Thymus (tissue), 14 donors: ENCODE measurements at places on chromosomes 11 and 22.

DNA sequence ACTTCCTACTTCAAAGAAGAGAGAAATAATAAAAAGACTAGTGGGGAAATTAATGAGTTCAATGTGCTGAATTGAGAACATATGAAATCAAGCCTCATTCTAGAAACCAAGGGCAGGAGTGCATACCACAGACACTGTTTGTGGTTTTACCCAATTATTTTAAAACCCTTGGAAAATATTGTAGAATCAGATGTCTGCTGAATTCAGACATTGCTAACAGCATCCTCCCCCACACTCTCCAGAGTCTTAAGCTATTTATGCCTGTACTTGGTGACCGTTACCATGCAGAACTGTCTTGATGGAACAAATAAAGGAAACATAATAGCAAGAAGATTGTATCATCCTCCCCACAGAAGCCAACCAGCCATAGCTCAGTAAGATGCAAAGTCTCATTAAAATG lies 850.1 kb downstream of the NTM start:
- DNase-seq, result no peak

DNA sequence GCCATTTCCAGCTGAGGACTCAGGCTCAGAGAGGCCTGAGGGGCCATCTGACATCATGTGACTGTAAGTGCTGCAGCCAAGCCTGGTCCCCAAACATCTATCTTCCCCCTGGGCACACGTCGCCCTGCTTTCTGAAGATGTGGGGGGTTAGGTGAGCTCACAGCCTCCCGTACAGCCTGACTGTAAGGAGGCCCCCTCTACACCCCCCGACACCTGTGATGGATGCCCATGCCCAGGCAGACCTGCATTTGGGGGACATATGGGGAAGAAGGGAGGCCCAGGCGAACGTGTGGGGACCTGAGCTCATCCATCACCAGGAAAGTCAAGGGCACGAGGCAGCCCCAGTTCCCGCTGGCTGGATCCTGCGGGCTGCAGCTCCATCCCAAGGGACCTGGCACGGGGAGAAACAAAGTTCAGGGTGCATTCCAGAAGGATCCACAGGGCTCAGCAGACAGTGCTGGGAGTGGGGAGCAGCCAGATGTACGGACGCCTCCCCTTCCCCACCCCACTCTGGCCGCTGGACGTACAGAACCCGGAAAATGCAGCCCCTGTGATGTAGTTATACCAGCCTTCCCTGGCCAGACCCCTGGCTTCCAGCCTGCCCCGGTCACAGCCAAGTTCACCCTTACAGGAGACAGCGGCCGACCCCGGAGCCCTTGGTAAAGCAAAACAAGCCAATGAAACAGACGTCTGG lies 1431.4 kb downstream of the BRD1 start:
- no peak for DNase-seq

DNA sequence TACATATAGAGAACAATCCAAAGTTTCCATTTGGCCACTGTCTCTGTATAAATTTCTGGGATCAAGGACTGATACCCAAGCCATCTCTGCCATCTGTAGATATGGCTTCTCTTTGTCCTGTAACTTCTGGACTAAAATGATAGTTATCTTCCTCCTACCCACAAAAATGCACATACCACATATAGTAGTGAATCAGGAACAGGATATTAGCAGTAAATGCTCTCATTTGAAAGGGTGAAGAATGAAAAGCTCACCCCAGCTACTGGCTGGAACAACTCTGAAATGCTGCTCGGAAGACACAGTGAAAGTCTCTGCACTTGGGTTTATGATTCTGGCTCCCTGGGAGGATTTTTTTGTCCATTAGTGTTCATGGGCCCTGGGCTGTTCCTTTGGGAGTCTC lies 856.4 kb upstream of the LRRC4C start:
- no peak for DNase-seq

GRCh38 chr22:45949891-45950290 lies 27.1 kb downstream of the WNT7B start:
- no peak for DNase-seq

GRCh38 chr11:7256943-7257342 lies 5.2 kb downstream of the SYT9 start:
- DNase-seq, result no peak

- DNase-seq, result no peak
Observed at GRCh38 chr11:99320769-99321290, 300.1 kb downstream of the CNTN5 start.

- peak; percentile 14 for DNase-seq
Observed at GRCh38 chr11:17353821-17354600, 2.4 kb downstream of the NCR3LG1 start.

DNA sequence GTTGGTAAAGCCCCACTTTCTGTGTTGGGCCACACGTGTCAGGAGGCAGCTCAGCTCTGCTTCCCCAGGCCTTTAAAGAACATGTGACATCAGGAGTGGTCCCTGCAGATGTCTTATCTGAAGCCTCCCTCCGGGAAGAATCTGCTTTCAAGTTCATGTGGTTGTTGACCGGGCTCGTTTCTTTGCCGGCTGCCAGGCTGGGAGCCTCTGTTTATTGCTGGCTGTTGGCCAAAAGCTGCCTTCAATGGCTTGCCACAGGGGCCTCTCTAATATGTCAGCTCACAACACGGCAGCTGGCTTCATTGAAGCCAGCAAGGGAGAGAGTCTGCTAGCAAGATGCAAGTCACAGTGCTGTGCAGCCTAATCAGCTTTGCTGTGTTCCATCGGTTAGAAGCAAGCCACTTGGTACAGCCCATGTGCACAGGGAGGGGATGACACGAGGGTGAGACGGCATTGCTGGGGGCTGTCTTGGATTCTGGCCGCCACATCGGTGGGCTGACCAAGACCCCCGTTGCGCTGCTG lies 14.6 kb downstream of the MRGPRF start:
- DNase-seq, result no peak

DNA sequence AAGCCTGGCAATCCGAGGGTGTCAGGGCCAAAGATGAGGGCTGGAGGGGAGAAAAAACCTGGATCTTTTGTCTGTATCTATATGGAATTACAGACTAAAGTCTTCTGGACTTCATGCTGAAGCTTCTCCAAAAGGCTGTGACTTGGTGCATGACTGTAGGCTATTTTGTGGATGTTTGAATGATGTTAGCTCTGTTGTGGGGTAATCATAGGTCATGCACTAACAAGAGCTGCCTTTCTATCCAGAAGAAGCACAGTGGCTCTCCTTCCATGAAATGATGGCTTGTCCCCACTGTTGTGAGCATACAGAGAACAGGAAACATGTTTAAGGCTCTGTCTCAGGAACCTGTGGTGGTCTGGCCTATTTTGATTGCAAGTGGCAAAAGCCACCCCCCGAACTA lies 263.3 kb upstream of the PLET1 start:
- no peak for DNase-seq

- DNase-seq, result no peak
Observed at GRCh38 chr22:48782326-48782725, 1045.3 kb downstream of the BRD1 start.

DNA sequence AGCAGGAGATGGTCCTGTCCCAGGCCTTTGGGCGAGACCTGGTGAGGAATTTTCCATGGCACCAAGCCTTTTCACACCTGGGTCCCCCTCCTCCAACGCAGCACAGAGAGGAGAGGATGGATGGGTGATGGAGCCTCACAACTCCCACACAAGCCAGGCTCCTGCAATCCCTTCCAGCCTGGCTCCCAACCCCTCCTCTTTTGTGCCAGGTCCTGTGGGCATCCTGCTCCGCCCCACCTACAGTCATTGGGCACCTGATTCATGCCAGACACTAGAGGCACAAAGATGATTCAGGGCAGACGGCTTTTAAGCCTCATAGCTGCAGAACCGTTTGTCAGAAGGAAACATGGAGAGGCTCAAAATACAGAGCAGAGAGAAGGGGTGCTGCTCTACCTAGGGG lies 16.1 kb upstream of the MYRF start:
- DNase-seq, result no peak

GRCh38 chr22:28442711-28443525 lies 236.7 kb downstream of the TTC28 start:
- no peak for DNase-seq

GRCh38 chr22:47111626-47112581 lies 349.5 kb downstream of the TBC1D22A start:
- no peak for DNase-seq

GRCh38 chr22:37077802-37078448 lies 26.4 kb downstream of the KCTD17 start:
- DNase-seq, result no peak

DNA sequence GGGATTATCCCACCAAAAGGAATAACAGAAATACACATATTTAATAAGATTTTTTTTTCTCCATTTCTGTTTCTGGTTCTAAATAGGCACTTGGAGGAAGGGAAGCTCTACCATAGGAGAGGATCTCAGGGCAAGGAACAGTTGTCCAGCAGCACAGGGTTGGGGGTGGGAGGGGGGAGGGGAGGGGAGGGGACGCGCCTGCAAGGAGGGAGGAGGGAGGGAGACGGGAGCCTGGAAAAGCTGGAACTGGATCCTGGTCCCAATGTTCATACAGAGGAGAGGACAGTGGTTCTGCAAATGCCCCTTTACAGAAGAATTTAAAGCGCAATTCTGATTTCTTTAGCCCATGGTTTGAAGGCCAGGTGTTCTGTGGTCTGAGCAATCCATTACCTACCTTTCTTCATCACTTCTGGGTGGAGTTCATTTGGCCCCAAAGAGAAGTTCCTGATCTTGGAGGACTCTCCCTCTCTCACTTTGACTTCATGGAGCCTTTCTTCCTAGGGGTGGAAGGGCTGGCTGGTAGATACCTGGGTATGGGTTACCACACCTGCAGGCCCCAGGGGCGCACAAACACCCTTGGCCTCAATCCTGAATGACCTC lies 348.9 kb upstream of the NCAM1 start:
- DNase-seq, result no peak

DNA sequence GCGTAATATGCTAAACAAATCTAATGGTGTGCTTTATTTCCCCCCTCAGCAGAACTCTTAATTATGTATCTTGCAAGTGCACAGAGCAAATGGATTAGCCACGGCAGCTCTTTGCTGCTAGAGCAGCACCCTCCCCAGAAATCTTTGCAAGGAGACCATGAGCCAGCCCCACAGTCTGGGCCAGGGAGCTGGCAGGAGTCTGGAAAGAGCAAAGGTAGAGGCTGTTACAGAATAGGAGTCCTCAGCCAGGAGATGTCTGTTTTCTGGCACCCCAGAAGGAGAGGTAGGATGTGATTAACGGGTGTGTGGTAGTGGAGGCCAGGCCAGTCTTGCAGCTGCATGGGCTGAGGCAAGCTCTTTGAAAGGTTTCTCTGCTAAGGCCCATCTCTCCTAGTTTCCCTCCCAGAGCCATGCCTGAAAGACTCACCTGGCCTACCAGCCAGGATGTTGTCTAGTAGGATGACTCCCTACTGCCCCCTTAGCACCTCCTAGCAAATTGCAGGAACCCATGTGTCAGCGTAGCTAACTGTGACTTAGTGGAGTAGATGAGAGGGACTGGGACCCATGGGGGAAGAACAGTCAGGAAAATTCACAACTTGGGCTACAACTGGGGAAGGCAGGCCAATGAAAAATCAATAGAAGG lies 557.2 kb downstream of the BUD13 start:
- DNase-seq, result no peak

DNA sequence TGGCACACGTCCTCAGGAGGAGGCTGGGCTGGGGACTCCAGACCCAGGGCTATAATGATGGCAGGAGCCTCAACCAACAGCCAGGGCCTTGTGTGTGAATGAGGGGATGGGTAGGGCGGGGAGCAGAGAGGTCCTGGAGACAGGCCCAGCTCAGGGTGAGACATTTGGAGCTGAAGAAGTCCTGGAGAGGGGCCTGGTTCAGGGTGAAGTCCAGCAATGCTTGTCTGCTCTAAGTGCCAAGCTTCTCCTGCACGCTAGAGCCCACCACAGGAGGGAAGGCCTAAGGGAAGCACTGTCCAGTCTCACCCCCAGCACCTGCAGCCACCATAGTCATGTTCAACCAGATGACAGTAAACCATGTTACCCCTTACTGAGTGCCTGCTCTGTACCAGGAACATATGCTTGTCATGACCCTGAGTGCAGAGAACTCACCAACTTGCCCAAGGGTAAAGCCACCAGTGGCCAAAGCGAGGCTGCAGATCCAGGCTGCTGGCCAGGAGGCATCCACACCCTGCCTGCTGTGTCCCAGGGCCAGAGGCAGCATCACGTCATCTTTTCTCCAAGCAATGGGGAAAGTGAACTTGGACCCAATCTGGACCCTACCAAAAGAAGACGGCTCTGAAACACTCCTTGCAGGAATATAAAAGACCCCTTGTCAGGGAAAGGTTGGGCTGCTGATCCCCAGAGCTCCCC lies 24.0 kb downstream of the LMO1 start:
- DNase-seq, result no peak

GRCh38 chr22:24894220-24894975 lies 52.1 kb downstream of the LHFPL7 start:
- no peak for DNase-seq

GRCh38 chr11:1815311-1815710 lies 19.5 kb upstream of the SYT8 start:
- no peak for DNase-seq

DNA sequence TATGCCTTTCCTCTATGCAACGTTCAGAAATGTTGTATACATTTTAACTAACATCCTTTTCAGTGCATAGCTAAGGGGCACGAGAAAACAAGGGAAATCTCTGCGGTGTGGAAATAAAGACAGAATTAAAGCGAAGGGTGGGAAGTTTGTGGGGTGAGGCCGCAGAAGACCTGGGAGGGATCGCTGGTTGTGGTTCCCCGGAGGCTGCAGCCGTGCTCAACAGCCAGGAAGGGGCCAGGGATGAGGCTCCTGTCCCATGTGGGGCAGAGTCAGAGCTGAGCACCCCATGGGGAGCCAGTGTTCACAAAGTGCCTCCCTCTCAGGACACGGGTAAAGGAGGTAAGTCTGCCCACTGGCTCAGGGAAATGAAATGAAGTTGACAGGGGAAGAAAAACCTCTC lies 67.5 kb downstream of the MYEOV start:
- DNase-seq, result no peak

- no peak for DNase-seq
Observed at GRCh38 chr22:37819105-37819433, 4.1 kb upstream of the GALR3 start.

DNA sequence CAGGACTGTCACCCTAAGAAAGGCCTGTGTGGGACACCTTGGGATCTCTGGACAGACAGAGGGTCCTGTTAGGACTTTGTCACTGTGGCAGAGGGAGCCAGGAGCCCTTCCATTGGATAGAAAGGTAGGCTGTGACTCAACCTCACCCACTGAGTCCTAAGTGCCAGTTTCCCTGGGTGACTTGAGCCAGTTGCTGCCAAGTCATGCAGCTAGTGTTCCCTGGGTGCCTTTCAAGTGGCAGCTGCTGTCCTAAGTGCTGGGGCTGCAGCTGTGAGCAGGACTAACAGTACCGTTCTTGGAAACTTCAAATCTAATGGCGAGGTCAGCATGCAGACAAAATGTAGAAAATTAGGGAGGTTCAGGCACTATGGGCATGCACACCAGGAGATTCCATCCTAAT lies 393.7 kb downstream of the TMEM135 start:
- no peak for DNase-seq

DNA sequence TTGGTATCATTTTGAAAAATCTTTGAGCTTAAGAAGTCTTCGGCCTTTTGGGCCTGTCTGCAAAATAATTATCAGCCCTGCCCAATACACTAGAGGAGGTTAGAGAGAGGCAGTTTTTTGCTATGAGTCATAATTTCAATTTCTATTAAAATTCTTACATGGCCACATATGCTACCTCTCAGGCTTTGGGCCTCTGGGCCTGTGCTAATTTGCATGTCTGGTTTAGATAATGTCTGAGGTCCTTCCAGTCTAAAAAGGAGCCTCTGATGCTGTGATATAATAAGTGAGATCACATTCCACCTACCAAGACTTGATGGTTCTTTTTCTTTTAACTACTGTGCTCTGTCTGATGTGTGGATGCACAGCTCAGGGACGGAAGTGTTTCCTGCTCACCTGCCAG lies 70.8 kb downstream of the KCNJ1 start:
- DNase-seq, result no peak
